Hindlimb muscle (tissue), 1 donor: ENCODE measurements at places on chromosomes 13 and 19.

DNA sequence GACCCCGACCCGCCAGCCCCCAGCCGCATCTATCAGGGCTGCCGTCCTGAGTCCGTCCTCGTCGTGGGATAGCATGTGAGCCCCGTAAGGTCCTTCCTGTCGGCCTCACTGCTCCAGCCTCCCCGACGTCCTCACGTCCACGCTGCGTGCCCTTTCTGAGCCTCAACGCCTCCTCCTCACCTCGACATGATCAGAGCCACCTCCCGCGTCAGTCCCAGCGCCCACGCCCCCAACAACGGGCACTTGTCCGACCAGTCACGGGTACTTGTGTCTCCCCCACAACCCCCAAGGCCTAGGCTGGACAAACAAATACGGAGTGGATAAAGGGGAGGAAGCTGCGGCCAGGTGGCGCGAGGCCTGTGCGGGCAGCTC is 665 bp downstream of the ZNF497 start:
- DNase-seq, result no peak

DNA sequence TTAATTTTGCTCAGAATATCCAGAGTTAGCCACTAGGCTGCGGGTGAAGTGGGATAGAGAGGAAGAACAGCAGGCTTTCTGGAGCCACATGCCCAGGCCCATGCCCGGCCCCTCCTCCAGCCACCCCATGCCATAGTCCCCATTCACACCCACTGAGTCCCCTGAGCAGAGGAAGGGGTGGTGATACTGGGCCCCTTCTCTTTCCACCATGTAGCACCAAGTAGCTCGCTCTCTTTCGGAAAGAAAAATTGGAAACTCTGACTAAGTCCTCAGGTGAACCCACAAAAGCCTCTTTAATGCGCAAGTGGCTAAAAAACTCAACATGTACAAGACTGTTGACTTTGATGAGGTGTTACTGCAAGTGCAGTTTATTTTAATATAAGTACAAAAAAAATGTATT is 76.7 kb upstream of the GPR183 start:
- no peak for DNase-seq

- no peak for DNase-seq
These were observed 73.8 kb upstream of the FAM216B start for GRCh38 chr13:42707586-42707985.

GRCh38 chr13:70666883-70667556 is 558.8 kb upstream of the KLHL1 start:
- DNase-seq, result no peak

DNA sequence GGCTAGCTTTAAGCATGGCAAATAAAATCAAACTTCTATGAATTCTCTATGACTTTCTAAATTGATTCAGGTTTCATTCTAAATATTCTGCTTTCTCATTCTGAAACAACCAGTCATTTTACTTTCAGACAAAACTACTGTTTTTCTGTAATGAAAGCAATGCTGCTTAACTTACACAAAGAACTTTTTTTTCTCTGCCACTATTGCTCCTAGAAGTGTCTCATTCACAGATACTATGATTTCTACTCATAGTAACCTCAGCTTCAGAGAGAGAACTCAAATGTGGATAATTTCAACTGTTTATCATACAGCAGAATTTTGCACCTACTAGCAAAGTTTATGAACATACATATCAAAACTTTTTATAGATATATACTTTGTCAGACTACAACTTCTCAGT is 724.6 kb downstream of the SLITRK5 start:
- no peak for DNase-seq
